ENCODE measurements at places on chromosomes 11 and 22.

GRCh38 chr11:90919332-90919731 is 696.5 kb upstream of the CHORDC1 start:
- no peaks in the 10 kb centered on the region for H3K27me3 ChIP-seq
- DNase-seq = no peak
- H3K36me3 ChIP-seq = no peaks in the 10 kb centered on the region
- no peak overlapping the region for H3K27ac ChIP-seq

DNA sequence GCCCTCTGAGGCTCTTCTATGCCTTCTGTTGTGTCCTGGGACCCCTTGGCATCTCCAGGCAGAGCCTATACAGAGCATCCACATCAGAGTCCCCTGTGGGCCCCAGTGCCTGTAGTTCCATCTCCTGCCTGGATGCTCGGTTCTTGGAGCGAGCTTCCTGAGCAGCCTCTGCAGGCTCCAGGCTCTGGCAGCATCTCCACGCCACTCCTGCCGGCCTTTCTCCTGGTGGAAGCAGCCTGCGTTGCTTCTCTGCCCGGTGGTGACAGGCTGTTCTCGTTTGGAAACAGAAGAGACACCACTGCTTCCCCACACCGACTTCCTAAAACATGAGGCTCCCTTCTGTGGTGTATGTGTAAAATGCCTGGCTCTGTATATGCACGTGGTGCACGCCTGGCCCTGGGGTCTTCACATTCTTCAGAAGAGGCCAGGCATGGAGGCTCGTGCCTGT is 52.8 kb downstream of the BCR start:
- peaks cover 61% of the 10 kb centered on the region for H3K4me1 ChIP-seq
- no peak for DNase-seq
- no peak overlapping the region for H3K27ac ChIP-seq
- H3K4me3 ChIP-seq = no peak overlapping the region
- no peaks in the 10 kb centered on the region for H3K36me3 ChIP-seq

GRCh38 chr11:86180423-86180822 is 64.1 kb upstream of the EED start:
- no peak for DNase-seq
- H3K4me1 ChIP-seq = peaks cover 18% of the 10 kb centered on the region
- H3K36me3 ChIP-seq = no peaks in the 10 kb centered on the region
- H3K27ac ChIP-seq = no peak overlapping the region
- no peaks in the 10 kb centered on the region for H3K27me3 ChIP-seq

DNA sequence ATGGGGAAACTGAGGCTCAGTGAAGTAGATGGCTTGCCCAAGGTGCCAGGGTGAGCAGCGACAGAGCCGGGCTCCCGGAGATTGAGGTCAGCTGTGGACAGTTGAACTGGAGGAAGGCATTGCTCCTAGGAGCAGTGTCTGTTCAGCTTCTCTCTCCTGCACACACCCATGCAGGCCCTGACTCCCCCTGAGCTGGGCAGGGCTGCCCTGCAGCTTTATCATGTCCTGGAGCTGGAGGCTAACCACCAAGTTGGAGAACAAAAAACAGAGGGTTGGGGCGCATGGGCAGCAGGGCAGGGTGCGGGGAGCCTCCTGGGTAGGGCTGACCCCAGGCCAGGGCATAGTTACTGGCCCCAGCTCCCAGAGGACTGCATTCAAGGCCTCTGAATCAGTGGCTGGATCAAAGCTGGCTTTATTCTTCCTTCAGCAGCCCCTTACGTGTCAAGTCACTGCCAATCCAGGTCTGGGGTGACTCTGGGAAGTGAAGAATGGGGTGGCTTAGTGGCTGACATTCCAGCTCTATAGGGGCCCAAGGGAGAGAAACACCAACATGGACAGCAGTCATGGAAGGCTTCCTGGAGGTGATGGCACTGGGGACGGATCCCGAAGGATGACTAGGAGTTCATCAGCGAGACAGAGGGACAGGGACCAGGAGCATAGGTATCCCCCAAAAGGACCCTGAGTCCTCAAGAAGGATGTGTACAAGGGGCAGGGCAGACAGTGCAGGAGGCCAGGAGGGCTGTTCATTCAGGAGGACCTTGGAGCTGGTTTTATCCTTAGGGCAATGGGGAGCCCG is 83.8 kb downstream of the CACNA1I start:
- no peak for DNase-seq
- no peaks in the 10 kb centered on the region for H3K27me3 ChIP-seq
- peaks cover 28% of the 10 kb centered on the region for H3K4me1 ChIP-seq
- H3K36me3 ChIP-seq = no peaks in the 10 kb centered on the region
- no peak overlapping the region for H3K4me3 ChIP-seq
- H3K27ac ChIP-seq = no peak overlapping the region

- no peaks in the 10 kb centered on the region for H3K27me3 ChIP-seq
- DNase-seq = no peak
- H3K36me3 ChIP-seq = no peaks in the 10 kb centered on the region
- H3K4me1 ChIP-seq = no peaks in the 10 kb centered on the region
- H3K27ac ChIP-seq = no peak overlapping the region
These were observed 56.8 kb downstream of the SLC1A2 start for GRCh38 chr11:35362521-35362980.

DNA sequence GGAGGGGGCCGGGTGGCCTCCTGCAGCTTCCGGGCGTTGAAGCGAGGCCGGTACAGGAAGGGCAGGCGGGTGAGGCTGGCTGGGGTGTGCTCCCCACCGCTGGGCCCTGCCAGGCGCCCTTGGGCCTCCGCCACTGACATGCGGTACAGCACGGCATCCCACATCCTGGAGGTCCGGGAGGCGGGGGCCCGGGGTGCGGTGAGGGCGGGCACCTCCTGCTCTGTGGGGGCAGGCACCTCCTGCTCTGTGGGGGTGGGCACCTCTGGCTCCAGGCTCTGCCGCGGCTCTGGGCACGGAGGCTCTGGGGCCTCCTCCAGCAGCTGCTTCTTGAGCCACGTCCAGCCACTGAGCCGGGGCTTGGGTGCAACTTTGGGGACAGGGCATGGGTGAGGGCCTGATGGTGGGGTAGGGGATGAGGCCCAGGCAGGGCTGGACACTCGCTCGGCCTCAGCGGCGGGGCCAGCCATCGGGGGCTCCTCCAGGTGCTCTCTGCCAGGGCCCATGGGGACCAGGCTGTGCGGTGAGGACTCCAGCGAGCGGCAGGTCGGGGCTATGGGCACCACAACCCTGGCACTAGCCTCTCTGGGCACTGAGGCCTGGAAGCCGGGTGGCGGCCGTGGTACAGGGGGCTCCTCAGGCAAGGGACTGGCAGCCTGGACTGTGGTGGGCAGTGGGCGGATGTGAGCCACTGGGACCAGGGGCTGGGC is 2.3 kb downstream of the PRR33 start:
- H3K36me3 ChIP-seq = peaks cover 30% of the 10 kb centered on the region
- H3K27ac ChIP-seq = peak overlapping the region; percentile 53
- no peaks in the 10 kb centered on the region for H3K27me3 ChIP-seq
- H3K4me3 ChIP-seq = peak overlapping the region; percentile 39
- H3K4me1 ChIP-seq = peaks cover 47% of the 10 kb centered on the region

DNA sequence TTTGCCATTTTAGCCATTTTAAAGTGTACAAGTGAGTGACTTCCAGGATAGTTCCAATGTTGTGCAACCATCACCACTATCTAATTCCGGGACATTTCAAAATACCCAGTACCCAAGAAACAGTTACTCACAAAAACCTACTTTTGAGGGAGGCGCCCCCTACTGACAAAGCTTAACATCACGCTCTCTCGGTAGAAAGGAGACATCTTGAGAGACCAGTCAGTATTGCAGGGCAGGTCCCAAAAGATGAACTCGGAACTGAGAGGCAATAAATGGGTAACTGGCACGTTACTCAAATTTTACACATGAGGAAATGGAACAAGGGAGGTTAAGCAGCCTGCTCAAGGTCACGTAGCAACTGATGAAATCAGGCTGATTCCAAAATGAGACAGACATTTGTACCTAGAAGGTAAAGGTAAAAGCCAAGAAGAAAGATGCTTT is 50.0 kb upstream of the POU2AF1 start:
- peak; percentile 33 for DNase-seq
- no peaks in the 10 kb centered on the region for H3K27me3 ChIP-seq

- peaks cover 26% of the 10 kb centered on the region for H3K36me3 ChIP-seq
- H3K4me3 ChIP-seq = no peak overlapping the region
- no peak overlapping the region for H3K27ac ChIP-seq
- no peaks in the 10 kb centered on the region for H3K27me3 ChIP-seq
- peaks cover 78% of the 10 kb centered on the region for H3K4me1 ChIP-seq
These were observed 40.5 kb downstream of the DUSP8 start for GRCh38 chr11:1531449-1532013.

- peak; percentile 52 for DNase-seq
- H3K4me3 ChIP-seq = no peak overlapping the region
- peaks cover 14% of the 10 kb centered on the region for H3K36me3 ChIP-seq
- H3K27ac ChIP-seq = no peak overlapping the region
- H3K27me3 ChIP-seq = no peaks in the 10 kb centered on the region
These were observed 24.2 kb upstream of the UCP3 start for GRCh38 chr11:74033046-74033445.

GRCh38 chr11:5283882-5284281 is 14.1 kb upstream of the HBE1 start:
- H3K4me3 ChIP-seq = no peak overlapping the region
- no peaks in the 10 kb centered on the region for H3K4me1 ChIP-seq
- H3K27me3 ChIP-seq = no peaks in the 10 kb centered on the region

DNA sequence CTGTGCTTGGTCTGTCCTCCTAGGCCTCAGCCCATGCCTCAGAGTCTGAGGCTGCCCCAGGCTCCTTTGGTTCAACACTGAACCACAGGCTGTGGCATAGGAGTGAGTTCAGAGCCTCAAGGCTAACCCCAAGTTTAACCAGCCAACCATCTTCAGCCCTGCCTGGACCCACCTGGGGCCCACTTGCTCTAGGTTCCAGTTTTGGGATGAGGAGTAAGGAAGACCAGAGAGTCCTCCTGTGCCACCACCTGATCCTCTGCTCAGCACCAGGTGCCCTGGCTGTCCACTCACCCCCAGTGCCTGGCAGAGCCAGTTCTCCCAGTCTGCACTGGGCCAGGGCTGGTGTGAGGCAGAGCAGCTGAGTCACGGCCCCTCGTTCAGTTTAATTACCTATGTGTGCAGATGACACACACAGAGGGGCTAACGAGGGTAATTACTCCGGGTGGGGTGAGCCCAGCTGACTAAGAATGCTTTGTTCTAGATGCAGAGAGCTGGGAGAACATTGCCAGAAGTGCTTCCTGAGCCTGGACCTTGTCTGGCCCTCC is 12.0 kb upstream of the TMPRSS13 start:
- H3K27me3 ChIP-seq = no peaks in the 10 kb centered on the region
- no peak overlapping the region for H3K4me3 ChIP-seq
- no peaks in the 10 kb centered on the region for H3K36me3 ChIP-seq
- no peak overlapping the region for H3K27ac ChIP-seq

- DNase-seq = no peak
- no peak overlapping the region for H3K27ac ChIP-seq
- no peaks in the 10 kb centered on the region for H3K36me3 ChIP-seq
- no peaks in the 10 kb centered on the region for H3K27me3 ChIP-seq
- no peak overlapping the region for H3K4me3 ChIP-seq
- no peaks in the 10 kb centered on the region for H3K4me1 ChIP-seq
These were observed 417.0 kb upstream of the DDI1 start for GRCh38 chr11:103619480-103619879.

DNA sequence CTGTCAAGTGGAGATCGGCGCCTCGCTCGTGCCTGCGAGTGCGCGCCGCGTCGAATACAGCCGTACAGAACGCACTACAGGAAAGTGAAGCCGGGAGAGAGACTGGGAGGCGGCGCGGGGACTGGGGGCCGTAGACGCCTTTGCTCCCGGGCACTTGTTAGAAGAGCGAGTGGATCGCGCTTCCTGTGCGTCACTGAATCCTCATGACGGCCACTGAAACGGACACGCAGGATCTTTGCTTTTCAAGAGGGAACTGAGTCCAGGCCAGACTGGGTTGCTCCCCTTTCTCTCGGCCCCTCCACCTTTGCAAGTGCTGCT is 314 bp downstream of the RIC8A start:
- H3K27me3 ChIP-seq = no peaks in the 10 kb centered on the region
- peak overlapping the region; percentile 100 for H3K4me3 ChIP-seq
- DNase-seq = no peak
- peaks cover 62% of the 10 kb centered on the region for H3K36me3 ChIP-seq
- peaks cover 50% of the 10 kb centered on the region for H3K4me1 ChIP-seq
- H3K27ac ChIP-seq = peak overlapping the region; percentile 98

DNA sequence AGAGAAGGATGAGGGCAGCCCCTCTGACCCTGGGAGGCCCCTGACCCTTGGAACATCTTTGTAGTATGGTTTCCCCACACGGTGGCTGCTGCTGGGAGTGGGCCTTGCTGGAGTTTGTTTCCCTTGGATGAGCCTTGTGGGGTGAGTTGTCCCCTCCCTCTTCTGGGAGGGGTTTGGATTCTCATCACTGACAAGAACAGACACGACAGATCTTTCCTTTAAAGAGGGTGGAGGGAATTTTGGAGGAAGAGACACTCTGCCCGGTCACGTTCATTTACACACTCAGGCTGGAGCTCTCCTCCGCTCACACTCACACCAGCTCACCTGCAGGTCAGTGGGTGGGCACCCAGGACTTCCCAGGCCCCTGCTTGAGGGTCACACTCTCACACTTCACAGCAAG is 31.7 kb downstream of the POU2F3 start:
- H3K36me3 ChIP-seq = no peaks in the 10 kb centered on the region
- H3K27me3 ChIP-seq = no peaks in the 10 kb centered on the region
- H3K27ac ChIP-seq = no peak overlapping the region
- H3K4me1 ChIP-seq = no peaks in the 10 kb centered on the region
- no peak overlapping the region for H3K4me3 ChIP-seq

GRCh38 chr11:70517988-70518907 is 119.9 kb downstream of the CTTN start:
- H3K27me3 ChIP-seq = no peaks in the 10 kb centered on the region
- H3K4me3 ChIP-seq = no peak overlapping the region
- no peak overlapping the region for H3K27ac ChIP-seq
- H3K36me3 ChIP-seq = no peaks in the 10 kb centered on the region

- DNase-seq = no peak
- no peaks in the 10 kb centered on the region for H3K27me3 ChIP-seq
- H3K27ac ChIP-seq = no peak overlapping the region
- peaks cover 15% of the 10 kb centered on the region for H3K4me1 ChIP-seq
These were observed 56.5 kb upstream of the AMPD3 start for GRCh38 chr11:10398525-10398924.

GRCh38 chr22:26450453-26451185 is 21.6 kb downstream of the ASPHD2 start:
- H3K27ac ChIP-seq = no peak overlapping the region
- no peaks in the 10 kb centered on the region for H3K4me1 ChIP-seq

- no peak overlapping the region for H3K4me3 ChIP-seq
- no peaks in the 10 kb centered on the region for H3K4me1 ChIP-seq
- no peak overlapping the region for H3K27ac ChIP-seq
- no peaks in the 10 kb centered on the region for H3K27me3 ChIP-seq
- no peaks in the 10 kb centered on the region for H3K36me3 ChIP-seq
These were observed 45.1 kb upstream of the DEUP1 start for GRCh38 chr11:93285430-93285829.

- no peaks in the 10 kb centered on the region for H3K4me1 ChIP-seq
- H3K36me3 ChIP-seq = no peaks in the 10 kb centered on the region
- DNase-seq = no peak
- no peaks in the 10 kb centered on the region for H3K27me3 ChIP-seq
- no peak overlapping the region for H3K4me3 ChIP-seq
These were observed 13.6 kb downstream of the PARVB start for GRCh38 chr22:44037519-44038375.

- DNase-seq = no peak
- peaks cover 3% of the 10 kb centered on the region for H3K36me3 ChIP-seq
- H3K27me3 ChIP-seq = no peaks in the 10 kb centered on the region
- H3K4me3 ChIP-seq = no peak overlapping the region
- no peak overlapping the region for H3K27ac ChIP-seq
These were observed 27.3 kb downstream of the RELT start for GRCh38 chr11:73403541-73403940.
